ENCODE measurements at places on chromosomes 1 and 21.

DNA sequence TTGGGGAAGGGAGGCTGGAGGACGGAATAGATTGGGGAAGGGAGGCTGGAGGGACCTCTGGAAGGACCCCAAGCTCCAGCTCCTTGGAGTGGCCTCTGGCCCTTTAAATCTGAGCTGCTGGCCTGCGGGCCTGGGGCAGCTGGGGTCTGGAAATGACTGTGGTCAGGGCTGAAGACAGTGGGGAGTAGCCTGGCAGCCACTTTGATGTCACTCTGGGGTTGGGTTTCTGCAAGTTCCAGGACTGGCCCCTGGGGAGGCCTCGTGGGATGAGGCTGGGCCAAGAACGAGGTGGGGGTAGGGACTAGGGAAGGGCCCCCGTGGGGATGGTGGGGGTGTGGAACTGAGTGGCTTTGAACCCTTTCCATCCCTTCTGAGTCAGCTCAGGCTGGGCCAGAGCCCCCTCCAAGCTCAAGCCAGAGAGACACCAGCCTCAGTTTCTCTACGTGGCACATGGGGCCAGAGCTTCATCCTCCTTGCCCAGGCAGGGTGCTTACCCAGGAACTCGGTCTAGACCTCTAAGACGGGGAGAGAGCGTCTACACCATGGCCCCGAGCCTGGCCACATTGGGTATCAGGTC lies 59.7 kb downstream of the ALPL start:
- no peak for DNase-seq

GRCh38 chr1:110674337-110675059 lies at the start of gene KCNA3:
Gene KCNA3, minus strand, starts transcription at chr1:110674940. Its CDS starts 131 bp downstream, at chr1:110674809.
- DNase-seq, result peak; percentile 5

DNA sequence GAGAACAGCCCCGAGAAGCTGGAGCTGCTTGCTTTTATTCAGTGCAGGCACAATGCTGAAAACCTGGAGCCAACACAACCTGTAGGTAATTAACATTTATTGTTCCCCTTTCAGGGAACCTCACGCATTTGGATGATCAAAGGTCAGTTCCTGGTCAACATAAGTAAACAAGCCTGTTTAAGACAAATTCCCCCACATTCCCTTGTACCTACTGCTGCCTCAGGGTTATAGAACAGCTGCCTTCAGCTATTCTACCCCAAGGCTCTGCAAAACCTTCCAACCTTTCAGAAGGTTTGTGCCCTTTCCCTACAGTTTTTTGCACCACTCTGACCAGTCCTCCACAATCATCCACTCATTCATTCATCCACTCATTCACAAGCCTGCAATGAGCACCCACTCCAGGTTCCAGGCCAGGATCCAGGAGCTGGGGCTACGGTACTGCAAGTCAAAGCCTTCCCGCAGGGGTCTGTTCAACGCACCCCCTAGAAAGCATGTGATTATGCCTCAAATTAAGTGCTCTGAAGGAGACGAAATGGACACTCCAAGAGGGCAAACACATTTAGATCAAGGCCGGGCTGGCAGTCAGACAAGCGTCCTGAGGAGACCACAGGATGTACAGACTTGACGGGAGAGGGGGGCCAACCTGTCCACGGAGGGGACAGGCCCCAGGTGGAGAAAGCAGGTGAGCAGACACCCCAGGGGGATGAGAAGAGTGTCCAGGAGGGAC lies 683.9 kb downstream of the MATN1 start:
- no peak for DNase-seq

GRCh38 chr1:162368451-162368850 lies 8.2 kb downstream of the SPATA46 start:
- no peak for DNase-seq

GRCh38 chr1:164977561-164977960 lies 379.0 kb downstream of the LMX1A start:
- DNase-seq, result no peak

GRCh38 chr1:63038586-63038985 lies 254.7 kb downstream of the ATG4C start:
- no peak for DNase-seq

DNA sequence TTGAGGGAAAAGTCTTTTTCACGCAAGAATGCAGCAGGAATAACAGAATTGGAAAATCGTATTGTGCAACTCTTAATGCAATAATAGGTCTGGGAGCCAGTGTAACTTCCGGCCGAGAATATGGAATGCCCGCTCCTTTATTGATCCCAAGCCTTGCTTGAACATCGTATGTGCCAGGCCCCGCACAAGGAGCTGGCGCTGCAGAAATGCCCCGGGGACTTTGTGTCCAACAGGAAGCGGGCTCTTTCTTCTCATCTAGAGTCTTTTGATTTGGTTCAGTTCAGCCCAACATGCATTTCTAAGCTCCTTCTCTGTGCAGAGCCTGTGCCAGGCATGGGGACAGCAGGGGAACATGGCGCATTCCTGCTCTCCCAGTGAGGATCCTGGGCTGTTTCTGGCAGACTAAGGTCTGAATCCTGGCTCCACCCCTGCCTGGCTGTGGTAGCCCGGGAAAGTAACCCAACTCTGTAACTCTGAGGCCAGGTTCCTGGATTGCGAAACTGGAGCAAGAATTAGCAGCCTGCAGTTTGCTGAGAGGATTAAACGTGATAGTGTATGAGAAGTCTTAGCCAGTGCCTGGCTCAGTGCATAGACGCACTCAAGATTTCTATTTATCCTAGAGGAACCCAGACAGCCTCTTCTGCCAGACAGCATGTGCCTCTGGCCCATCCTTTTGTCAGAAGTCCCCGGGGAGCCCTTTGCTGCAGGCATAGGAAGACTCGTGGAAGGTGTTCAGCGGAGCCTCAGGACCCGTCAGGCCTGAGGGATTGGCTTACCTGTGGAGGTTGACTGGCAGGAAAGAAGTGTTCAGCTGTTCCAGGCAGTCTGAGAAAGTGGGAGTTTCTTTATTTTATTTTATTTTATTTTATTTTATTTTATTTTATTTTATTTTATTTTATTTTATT lies 987 bp upstream of the CDCP2 start:
- peak; percentile 83 for DNase-seq

DNA sequence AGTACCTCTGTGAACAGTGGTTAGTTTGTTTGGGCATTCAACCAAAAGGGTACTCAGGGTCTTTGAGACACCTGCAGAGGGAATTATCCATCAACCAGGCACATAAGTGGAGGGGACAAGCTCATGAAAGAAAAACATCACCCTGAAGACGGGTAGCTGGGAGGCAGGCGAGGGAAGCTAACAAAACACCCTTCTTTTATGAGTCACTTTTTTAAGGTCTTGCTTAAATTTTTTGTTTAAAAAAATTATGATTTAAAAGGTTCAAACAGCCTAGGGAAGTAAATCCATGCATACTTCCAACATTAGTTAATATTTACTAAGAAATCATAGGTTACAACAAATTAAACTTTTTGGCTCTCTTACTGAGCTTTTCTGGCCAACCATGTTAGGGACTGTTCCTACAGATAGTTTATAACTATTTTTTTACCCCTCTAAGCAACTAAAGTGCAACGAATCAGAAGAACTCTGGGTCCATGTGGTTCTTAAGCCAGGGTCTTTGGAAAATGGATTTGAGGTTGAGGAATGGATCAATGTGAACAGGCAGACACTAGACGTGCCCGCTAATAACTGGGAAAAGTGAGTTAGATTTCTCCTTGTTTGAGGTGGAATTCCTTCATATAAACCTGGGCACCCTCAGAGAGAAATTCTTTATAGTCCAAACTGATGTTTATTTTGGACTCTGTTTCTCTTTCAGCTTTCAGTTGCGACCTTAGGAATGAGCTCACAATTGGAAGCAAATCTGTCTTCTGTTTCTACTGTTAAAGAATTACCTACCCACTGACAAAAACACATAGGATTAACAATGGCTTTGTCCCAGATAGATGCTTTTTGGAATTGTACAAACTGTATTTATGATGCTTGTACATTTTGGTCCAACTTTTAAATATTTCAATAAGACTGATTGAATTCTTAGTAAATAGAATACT lies 123.0 kb downstream of the LYPLAL1 start:
- no peak for DNase-seq

GRCh38 chr1:48246727-48247126 lies 24.2 kb downstream of the SLC5A9 start:
- DNase-seq, result no peak

- DNase-seq, result peak; percentile 53
Observed at GRCh38 chr1:147389532-147390184, 147.2 kb downstream of the CHD1L start.

DNA sequence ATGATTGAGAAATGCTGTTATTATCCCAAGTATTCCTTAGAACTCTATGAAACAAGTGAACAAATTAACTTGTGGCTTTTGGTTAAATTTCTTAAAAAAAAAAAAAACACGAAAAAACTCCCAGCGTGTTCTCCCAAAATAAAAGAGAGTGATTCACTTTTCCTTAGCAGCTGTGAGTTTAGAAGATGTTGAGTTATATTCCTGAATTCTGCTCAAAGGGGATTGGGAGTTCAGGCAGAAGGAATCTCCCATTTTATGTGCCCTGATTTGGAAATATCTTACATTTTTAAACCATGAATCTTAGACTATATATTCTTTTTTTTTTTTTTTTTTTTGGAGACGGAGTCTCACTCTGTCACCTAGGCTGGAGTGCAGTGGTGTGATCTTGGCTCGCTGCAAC lies 34.3 kb downstream of the SMG7 start:
- no peak for DNase-seq

DNA sequence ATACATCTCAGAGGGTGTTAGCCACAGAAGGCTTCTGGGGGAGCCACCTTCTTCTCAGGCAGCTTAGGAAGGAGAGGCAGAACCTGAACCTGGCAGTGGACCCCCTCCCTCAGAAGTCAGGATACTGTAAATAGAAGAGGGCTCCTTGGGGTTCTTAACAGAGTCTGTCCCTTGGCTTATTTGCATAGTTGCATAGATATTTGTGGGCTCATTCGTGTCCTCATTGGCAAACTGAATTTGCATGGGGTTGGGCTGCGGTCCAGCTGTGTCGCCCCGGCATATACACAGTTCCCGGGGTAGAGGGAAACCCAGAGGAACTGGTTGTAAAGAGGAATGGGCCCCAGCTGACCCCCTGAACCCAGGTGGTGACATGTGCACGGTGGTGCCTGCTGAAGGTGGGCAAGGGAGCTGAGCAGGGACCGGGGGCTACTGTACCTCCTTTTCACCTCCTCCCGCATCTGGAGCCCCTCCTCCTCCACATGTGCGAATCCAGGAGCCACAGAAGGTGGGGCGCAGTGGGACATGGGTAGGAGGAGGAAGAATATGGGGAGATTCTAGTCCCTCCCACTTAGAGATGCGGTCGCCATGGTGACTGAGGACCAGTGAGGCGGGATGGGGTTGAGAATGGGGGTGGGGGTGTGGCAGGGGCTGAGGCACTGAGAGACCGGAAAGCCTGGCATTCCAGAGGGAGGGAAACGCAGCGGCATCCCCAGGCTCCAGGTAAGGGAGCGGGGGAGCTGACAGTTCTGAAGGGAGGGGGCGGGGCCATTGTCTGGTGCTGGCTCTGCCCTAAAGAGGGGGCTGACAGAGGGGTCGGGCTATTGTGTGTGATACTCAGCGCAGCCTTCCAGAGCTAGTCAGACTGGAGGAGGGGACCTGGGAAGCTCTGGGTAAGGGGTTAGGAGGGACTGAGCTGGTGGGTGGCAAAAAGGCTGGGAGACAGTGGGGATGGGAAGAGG lies 3.7 kb upstream of the SEMA4A start:
- DNase-seq, result no peak

DNA sequence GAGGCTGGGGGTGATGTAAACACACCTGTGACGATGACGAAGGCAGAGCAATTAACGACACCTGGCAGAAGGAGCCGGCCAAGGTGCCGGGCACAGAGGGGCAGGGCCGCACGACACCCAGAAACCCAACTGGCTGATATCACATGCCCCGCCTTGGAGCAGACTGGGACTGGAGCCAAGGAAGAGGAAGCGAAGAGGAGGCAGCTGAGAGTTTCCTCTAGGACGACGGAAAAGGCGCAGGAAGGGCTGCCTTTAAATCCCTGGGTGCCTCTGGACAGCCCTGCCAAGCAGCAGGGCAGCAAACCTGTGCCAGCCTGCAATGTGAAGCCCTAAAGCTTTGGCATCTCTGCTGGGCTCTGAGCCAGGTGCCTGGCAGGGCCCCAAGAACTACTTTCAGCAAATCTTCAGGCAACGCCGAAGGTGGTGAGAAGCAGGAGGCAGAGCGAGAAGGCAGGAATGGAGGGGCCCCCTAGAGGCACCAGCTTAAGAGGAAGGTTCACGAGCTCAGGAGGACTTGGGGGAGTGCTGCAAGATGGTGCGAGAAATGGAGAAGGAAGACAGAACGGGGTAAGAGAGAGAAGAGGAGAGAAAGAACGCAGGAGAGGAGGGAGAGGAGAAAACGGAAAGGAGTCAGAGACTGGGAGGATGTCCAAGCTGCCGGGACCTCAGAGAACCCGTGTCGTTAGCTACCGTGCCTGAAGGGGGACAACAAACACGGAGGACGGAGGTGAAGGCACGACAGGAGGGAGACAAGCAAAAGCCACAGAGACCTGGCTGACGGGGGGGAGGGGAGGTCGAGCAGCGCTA lies 25.3 kb upstream of the PEF1 start:
- DNase-seq, result peak; percentile 75

- DNase-seq, result no peak
Observed at GRCh38 chr1:157132616-157133167, 5.5 kb downstream of the ETV3 start.

- no peak for DNase-seq
Observed at GRCh38 chr1:17441265-17441992, 2.0 kb upstream of the RCC2 start.

- no peak for DNase-seq
Observed at GRCh38 chr1:116075990-116076389, 35.2 kb upstream of the MAB21L3 start.

DNA sequence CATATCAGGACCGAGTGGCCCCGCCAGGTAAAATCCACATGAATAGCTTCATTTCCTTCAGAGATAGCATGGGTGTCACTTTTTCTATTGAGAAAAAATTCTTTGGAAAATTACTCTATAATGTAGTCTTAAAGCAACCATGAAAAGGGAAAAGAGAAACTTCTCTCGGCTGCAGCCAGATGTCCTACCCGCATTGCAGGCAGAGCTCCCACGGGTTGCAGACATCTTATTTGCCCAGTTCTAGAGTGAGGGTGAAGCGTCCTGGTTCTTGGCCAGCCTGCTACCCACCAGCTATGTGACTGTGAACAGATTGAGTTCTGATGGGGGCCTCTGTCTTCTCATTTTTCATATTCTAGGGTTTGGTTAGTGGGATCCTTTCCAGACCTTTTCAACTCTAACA lies 5.0 kb downstream of the ATP1B1 start:
- no peak for DNase-seq

DNA sequence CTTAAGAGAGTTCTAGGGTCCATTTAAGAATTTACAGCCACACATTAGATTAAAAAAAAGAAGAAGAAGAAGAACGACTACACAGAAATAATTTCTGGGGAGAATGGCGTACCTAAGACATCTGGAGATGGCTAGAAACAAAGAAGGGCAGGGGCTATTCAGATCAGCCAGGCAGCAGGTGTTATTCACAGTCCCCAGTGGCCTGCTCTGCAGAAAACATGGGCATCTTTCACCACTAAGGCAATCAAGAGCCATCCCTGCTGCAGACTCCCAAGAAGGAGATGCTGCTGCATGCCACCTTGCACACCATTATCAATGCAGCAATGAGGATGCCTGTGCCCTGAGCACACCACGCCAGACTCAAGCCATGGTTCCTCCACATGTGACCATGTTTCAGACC lies 7.9 kb upstream of the FCRL2 start:
- DNase-seq, result no peak

GRCh38 chr1:192539297-192540092 lies 36.1 kb upstream of the RGS1 start:
- peak; percentile 88 for DNase-seq
